DND-41 (cell line): ENCODE measurements at places on chromosomes 11 and 22.

DNA sequence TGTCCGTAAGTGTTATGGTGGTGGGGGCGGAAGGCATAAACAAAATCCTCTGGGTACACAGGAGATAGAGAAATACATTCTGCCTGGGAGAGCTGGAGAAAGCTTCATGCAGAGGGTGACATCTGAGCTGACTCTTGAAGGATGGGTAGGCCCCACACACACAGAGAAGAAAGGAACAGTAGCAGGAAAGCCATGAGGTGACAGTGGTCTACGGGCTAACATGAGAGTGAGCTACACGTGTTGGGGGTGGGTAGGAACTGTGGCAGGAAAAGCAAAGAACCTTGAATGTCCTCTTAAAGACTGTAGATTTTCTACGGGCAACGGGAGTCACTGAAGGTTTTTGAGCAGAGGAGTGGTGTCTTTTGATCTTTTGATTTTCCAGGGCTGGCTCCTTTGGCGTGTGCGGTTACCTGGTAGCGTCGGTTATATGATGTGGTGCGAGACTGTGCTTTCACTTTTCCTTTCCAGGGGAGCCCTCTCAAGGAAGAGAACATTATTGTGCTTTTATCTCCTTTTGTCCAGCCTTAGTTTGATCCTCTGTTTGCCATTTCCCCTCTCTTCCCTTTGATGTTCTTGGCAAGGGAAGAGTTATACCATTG, 39.7 kb downstream of the ADAMTS8 start:
- DNase-seq, result peak; percentile 72

DNA sequence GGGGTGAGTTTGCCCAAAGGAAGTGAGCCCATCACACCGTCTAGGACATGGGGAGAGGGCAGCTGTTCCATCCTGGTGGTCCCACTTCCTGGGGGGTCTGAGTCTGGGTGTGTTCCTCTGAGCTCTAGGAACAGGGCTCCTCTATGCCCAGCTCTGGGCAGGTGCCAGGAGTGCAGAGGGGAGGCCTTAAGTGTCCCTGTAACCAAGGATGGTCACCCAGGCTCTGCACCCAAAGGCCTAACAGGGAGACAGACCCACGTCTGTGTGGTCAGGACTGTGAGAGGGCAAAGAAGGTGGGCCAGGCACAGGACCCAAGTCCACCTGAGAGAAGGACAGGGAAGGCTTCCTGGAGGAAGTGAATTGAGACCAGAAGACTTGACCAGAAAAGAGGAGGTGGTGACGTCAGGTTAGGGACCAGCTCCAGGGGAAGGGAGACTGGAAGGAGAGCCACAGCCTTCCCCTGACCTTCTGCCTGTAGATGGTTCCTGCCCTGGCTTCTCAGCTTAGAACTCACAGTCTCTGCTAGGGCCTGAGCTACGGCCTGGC, 11.3 kb upstream of the TCF20 start:
- DNase-seq, result no peak

GRCh38 chr22:22058633-22059290, 76.2 kb upstream of the TOP3B start:
- no peak for DNase-seq

- DNase-seq, result no peak
Observed at GRCh38 chr22:46212195-46212594, 37.9 kb downstream of the CDPF1 start.

DNA sequence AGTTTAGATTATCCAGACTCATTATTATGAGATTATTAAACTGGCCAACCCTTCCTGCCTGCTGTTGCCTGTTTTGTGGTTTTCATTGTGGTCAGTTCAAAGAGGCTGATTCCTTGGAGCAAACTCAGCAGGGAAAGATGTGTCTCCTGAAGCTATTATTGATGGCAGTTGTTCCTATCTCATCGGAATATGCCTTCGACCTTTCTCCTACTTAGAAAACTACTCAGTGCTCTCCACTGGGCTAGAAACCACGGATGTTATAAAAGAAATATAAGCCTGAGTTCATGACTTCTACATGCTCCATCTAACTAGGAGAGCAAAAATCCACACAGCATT, 80.2 kb upstream of the NAV2 start:
- no peak for DNase-seq
